Panc1 (cell line): ENCODE measurements at places on chromosomes 16 and 17. TPM values are rescaled to one million over a fixed set of nuclear protein-coding genes. Genes with fewer than 3 reads are reported as not detected.

Gene KCNH6
- not detected for total RNA-seq

Gene AURKB
- 85.8 TPM for total RNA-seq

Gene CXCL16
- 5.3 TPM for total RNA-seq

Gene RGS11
- 10.2 TPM for total RNA-seq

Gene EMP2
- total RNA-seq = 13.8 TPM

GRCh38 chr16:65196420-65197075 lies 74.7 kb upstream of the CDH11 start:
- DNase-seq = no peak

GRCh38 chr17:3961564-3962047 lies 2.6 kb downstream of the ATP2A3 start:
- no peak for DNase-seq

- DNase-seq = no peak
Measured at GRCh38 chr16:3025032-3026002, 1.5 kb downstream of the THOC6 start.

DNA sequence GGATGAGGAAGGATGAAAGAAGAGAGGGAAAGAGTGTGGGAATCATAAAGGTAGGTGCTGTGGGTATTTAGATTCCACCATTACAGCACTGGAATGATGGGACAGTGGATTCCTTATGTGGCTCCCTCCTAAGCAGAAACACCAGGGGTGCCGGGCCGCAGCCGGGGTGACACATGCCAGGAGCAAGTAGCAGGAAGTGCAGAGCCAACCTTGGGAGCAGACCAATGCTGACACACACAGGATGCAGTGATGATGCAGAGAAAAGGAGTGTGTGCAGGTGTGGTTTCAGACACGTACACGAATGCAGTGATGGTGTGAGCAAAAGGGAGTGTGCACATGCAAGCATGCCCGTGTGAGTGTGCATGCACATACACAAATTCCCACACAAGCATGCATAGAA lies 338.0 kb downstream of the SLC39A11 start:
- no peak for DNase-seq

GRCh38 chr16:79267781-79268180 lies 332.8 kb downstream of the MAF start:
- DNase-seq = no peak

DNA sequence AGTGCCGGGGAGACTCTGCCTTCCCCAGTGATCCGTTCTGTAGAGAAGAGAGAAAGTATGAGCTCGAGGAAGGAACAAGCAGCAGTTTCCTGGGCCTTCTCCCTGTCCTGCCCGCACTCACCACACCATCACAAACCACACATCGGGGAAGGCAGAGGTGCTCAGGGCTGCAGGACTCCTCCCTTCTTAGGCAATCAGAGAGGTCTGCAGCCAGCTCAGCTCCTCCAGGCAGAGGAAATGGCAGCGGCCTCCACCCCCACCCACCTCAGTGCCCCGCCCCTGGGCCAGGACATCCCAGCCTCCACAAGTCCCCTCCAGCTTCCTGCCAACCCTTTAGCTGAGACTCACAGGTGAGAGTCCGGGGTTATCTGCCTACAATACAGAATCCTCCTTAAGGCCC lies 2.0 kb downstream of the ZNF319 start:
- DNase-seq = no peak

DNA sequence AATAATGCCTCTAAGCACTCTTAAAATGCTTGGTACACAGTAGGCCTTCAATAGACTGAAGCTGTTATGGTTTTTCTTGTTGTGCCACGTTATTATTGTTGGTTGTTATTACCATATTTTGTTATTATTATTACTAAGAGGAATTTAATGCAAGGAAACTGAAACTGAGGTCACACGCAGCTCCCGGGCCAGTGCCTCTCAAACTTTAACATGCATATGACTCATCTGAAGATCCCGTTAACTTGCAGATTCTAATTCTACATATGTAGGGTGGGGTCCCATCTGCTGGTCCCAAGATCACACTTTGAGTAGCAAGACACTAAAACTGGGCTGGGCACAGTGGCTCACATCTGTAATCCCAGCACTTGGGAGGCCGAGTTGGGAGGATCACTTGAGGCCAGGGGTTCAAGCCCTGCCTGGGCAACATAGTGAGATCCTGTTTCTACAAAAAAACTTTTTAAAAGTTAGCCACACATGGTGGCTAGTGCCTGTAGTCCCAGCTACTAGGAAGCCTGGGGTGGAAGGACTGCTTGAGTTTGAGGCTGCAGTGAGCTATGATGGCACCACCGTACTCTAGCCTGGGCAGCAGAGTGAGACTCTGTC lies 888 bp downstream of the ACSM5 start:
- DNase-seq = no peak

DNA sequence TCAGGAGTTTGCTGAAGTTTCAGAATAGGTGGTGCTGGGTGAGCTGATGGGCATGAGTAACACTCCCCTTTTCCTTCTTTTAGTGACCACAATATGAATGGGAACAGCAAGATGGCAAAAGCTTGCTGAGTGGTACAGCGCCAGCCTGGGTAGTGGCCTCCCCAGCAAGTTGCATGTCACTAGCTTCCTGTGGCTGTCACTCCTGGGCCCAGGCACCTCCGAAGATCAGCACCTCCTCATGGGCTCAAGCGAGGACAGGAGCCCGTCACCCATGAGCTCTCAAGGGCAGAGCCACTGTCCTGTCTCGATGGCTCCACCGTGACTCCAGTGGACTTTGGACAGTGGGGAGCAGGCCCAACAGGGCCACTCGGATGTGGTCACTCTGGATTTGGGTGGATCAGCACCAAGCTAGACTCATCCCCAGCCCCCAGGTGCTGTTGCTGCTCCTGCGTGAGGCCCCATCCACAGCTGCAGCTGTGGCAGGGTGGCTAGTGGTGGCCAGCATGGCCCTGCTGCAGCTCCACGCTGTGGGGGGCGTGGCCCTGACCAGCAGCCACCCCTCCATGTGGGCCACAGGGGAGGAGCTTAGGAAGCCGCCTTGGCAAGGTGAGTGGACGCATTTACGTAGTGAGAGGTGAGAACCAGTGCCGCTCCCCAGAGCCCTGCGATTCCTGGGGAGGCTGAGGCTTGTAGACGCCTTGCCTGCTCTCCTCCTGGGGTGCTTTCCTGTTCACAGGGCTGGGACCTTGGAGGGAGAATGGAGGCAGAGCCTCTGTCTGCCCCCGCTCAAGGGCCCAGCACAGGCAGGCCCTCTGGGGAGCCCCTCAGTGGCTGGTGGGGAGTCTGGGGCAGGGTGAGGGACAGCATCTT lies 13.6 kb upstream of the DNASE1 start:
- no peak for DNase-seq
